ENCODE measurements at places on chromosomes 4 and X.

- DNase-seq: no peak
Observed at GRCh38 chr4:115233600-115233999, 120.2 kb upstream of the NDST4 start.

DNA sequence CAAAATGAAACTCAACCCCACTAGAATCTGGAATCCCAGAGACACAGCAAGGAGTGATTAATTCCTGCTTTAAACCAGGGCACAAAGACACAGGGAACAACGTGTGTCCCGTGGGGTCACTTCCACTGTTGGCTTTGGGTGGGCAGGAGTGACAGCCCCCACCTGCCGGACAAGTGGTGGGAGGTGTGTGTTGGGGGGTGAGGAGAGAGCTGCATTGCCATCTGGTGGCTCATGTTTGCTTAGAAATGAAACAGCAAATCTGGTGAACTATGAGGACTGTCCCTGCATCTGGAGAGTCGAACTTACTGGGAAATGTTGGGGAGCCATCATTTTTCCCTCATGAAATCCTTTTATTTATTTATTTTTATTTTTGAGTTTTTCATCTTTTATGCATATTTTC is 75.9 kb upstream of the AFAP1 start:
- DNase-seq: no peak

- DNase-seq: no peak
Observed at GRCh38 chrX:10741550-10741949, 121.2 kb upstream of the MID1 start.

GRCh38 chr4:38323141-38323641 is 340.8 kb upstream of the KLF3 start:
- no peak for DNase-seq

DNA sequence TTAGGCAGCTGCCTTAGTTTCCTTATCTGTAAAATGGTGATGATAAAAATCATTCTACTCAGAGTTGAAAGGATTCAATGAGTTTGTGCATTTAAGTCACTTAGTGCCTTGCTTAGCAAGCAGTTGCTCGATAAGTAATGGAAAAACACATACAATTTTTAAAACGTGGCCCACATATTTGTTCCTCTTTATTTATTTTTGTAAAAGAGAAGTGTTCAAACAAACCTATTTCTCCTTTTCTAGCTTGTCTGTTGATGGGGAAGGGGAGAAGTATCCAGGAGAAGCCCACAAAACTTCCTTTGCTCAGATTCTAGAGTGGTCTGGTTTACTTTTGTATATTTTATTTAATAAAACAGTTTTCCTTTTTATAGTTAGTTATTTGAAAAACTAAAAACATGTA is 3.3 kb upstream of the HPGDS start:
- no peak for DNase-seq

- DNase-seq: no peak
Observed at GRCh38 chrX:17860179-17860780, 818 bp downstream of the RAI2 start.

DNA sequence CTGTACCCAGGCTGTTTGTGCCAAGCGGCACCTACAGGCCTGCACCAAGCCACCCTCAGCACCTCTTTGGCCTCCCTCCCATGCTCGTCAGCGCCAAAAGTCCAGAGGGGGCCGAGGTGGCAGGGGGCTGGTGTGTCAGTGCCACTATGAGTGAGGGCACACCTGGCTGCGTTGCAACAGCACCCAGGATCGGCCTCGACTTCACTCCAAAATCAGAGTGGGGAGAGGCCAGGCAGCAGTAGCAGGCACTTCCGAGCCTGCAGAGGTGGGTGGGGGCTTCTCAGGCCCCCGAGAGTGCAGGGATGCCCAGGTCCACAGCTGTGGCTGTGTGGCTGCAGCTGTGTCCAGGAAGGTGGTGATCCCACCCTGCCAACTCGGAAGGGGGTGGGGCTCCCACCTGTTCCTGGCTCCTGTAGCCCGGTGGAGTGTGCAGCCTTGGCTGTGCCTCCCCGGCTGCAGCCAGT is 58.5 kb downstream of the PPA2 start:
- no peak for DNase-seq

- DNase-seq: no peak
Observed at GRCh38 chrX:2468261-2469195, 32.2 kb downstream of the DHRSX start.

DNA sequence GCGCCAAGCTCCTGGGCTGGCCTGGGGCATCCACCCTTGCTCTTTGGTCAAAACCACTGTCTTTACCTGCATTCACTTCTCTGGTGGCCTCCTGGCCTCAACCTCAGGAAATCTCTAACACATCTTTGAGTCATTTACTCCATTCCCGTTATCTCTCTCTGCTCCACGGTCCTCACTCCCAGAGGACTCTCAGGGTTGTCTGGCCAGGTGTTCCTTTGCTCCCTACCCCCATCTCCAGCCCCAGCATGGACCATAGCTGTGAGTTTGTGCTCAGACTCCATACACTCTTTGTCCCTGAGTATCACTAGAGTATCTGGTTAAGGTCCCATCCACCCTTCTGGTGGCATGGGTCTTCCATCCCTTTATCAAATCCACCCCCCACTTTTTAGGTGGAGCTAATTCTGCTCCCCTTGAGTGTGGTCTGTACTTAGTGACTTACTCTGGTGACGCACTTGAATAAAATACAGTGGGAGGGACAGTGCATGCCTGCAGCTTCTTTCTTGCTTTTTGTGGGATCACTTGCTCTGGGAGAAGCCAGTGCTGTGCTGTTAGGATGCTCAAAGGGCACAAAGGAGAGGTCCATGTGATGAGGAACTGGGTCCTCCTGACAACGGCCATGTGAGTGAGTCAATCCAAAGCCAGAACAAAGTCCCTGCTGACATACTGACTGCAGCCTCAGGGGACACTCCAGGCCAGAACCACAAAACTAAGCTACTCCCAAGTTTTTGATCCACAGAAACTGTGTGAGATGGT is 44.3 kb downstream of the IGFBP7 start:
- no peak for DNase-seq

DNA sequence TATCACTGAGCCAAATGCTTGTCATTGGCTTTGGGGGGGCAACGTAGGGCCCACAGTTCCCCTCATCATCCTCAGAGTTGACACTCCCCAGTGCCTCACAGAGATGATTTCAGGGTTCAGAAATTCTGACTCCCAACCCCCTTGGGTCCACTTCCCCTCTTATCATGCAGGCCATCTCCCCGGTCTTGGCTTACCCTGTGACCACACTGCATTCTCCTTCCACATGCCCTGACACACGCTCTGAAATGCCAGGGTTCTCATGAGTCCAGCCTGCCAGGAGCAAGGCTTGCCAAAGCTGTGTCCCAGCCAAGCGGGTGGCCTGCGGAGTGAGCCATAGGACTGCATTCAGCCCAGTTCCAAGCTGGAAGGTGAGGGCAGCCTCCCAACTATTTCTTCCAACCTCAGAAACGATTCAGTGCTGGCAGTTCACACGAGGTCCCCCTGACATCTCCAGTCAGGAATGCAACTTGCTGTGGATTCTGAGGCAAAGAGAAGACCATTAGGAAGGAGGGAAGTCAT is 101.2 kb downstream of the SMIM20 start:
- no peak for DNase-seq

DNA sequence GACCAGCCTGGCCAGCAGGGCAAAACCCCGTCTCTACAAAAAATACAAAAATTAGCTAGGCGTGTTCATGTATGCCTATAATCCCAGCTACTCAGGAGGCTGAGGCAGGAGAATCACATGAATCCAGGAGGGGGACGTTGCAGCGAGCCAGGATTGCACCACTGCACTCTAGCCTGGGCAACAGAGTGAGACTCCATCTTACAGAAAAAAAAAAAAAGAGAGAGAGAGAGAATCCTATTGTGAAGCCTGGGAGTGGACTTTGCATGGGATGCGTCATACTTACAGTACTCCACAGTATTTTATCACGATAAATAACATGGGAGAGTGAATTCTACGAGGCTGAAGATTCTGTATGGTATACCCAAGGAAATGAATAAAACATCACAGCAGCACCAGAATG is 139.6 kb downstream of the AASDH start:
- DNase-seq: no peak

- no peak for DNase-seq
Observed at GRCh38 chrX:24396236-24396930, 35.9 kb downstream of the SUPT20HL1 start.

DNA sequence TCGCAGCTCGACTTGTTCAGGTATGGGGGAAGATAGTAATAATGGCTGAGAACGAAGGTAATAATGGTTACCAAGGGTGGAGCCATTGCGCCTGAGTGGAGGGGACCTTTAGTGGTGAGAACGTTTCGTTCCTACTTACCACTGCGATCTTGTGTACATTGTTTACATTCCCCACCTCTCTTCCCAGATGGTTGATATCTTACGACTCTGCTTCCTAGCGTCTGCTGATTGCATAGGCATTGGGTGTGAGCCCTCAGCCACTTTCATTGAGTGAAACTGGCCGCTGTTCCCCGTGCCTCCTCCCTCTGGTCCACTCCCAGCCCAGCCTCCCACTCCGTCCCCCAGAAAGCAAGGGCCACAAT is 850 bp downstream of the IGBP1 start:
- no peak for DNase-seq

DNA sequence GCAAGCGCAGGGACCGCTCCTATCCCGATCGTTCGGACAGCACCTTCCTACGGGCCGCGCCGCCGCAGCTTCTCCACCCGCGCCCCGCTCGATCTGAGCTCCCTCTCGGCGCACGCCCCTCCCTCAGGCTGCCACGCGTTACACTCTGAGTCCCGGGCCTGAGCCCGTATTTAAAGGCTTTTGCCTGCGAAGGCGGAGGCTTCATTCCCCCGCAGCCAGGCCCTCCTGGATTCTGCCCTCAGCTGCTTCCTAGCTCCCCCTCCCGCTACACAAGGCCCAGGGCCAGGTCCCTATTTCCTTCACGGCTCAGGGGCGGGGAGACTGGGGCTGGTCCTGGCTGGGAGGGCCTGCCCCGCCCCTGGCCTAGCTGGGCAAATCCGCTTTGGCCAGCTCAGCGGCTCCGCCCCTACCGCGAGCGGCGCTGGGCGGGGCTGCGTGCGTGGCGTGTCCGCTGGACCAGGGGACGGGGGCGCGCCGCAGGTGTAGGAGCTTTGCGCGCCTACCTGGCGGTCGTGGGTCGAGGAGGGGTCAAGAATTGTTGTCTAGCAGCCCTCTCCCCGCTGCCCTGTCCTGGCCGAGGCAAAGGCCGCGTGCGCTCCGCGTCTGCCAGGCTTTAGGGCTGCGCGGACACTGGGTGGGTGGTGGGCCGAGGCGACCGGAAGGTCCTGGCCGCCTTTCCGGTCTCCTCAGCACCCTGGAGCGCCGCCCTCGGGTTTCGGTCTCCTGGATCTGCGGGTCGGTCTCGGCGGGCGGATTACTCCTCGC is at the start of gene UGDH:
Gene UGDH (minus strand): TSS at position 144 of the 765 bp plus-strand sequence. CDS start 5,927 bp downstream, outside the sequence.
- DNase-seq: peak; percentile 88

- DNase-seq: no peak
Observed at GRCh38 chr4:130028552-130028951, 932.6 kb downstream of the C4orf33 start.

DNA sequence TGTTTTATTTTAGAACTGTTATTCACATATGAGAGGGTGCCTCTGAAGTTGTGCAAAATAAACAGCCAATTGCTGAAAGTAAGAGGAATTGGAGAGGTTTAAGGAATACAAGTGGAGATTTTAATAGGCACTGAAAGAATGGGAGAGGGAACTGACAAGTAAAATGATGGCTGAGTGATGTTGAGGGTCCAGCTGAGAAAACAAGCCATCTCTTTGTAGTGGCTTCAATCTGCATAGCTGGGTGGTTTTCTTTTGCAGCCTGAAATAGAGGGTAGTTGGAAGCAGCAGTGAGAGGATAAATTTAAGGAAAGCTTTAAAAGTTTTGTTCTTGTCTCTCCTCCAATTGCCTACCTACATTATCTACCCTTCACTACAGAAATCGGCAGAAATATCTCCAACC is 106.7 kb upstream of the DGKK start:
- DNase-seq: no peak

DNA sequence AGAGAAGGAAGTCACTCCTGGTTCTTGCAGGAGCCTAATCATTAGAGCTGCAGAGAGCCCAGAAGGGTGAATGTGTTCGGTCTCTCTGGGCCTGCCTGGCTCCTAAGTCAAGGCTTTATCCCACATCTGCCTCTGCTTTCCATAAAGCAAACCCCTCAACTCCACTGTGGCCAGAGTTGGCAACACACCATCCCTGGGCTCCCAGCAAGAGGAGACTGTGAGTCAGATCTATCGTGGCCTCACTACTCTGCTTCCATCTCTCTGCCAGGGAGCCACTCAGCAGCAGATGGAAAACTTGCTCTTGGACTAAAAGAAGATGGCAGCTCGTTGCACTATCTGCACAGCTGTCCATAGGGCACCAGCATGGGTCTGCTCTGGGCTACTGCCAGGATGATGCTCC is 348.2 kb downstream of the FBXW7 start:
- DNase-seq: no peak

DNA sequence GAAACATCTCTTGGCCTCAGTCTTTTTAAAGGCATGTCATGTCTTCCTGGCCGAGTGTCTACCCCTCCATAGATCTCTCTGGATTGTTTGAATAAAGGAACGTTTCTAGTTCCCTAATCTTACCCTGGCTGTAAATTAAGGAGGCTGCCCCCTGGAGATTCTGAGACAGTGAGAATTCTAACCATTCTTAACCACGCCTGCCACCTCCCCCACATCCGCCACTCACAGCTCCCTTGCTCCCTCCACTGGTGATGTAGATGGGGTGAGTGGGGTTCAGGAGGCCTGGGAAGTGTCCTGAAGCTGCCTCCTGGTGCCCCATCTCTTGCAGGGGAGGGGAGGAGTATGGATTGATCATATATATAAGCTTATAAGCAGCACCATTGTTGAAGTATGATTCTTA is 48.0 kb upstream of the TRIM2 start:
- DNase-seq: peak; percentile 24

DNA sequence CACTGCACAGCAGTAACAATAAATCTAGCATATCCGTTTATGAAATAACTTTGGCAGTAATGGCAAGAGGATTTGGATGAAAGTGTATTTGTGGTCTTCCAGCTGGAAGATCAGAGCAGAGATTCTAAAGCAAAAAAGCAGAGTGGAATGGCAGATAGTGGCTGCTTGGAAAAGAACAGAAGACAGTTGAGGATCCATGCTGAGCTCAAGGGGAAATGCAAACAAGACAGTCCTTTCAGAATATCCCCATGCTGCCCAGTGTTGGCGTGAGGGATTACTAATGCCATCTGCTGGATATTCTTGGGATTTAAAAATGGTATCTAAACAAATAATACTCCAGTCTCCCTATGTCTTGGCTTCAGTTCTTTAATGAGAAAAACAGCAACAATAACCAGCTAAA is 629.1 kb upstream of the ATOH1 start:
- no peak for DNase-seq

DNA sequence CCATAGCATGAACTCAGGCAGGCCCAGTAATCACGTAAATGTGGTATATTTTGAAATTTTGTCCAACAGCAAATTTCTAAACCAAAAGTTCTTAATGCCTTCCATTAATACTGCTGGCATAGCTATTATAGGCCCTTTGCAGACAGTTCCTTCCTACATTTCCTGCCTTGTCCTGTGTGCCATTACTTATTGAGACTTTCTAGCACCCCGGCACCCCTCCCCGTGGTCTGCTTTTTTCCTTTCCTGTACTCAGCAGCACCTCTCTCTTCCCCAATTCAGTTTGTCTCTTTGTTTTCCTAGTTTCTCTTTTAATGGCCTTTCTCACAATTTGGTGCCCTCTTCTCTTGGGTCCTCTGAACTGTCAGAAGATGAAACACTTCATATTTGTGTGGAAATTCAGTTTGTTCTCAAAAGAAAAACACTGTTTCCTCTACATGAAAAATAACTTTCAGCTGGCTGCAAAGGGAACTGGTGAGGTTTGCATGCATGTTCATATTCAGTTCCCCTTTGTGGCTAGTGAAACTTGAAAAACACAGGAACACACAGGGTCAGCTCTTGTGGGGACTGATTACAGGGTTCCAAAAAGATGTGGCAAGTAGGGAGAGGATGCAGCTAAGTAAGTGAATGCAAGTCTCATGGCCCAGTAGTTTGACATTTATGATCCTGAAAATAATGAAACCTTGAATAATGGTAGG is 17.1 kb downstream of the GPR34 start:
- no peak for DNase-seq
